ENCODE measurements at places on chromosomes 7 and 10.

- peak; percentile 64 for DNase-seq
These were observed 110.7 kb downstream of the RNF32 start for GRCh38 chr7:156751319-156751718.

DNA sequence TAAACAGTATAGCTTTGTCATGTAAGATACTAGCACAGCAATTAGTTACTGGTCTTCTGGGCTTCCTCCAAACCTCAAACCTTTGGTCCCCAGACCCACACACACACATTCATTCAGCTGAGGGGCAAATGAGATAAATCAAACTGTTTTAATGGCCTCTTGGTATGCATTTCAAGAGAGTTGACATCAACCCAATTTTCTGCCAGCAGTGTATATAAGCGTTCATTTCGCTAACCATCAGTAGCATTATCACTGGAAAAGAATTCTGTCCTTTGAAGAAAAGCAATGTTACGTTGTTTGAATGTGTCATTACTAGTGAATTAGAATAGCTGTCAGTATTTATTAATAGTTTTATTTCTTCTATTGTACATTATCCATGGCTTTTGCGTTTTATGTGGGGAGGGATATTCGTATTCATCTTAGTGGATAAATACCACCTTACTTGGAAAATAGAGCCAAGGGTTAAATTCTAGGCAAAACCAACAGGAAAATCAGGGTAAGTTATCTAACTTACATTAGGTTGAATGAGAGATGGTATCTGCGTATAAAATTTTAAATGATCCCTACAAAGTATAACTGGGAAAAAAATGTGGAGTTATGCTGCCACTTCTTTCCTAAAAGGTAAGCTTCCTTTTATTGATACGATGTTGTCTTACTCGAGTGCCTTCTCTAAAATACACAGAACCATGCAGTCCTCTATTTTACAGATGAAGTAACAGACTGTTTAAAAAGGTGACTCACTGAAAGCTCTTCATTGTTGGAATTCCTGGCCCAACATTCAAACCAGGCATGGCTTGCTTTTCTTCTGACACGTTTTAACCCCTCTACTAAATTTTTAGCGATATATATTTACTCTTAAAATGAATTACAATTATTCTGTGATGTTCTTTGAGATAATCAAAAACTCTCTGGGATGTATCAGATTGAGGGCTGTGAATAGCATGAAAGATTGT, 2.0 kb upstream of the ZMYND11 start:
- DNase-seq, result no peak

GRCh38 chr10:69089638-69090599, 2.0 kb downstream of the SRGN start:
- DNase-seq, result peak; percentile 86

- DNase-seq, result no peak
These were observed 55.0 kb upstream of the DNAAF5 start for GRCh38 chr7:671415-672042.

GRCh38 chr10:68957654-68958053, 1.7 kb downstream of the DDX21 start:
- DNase-seq, result no peak

- DNase-seq, result no peak
These were observed 107.0 kb downstream of the NRP1 start for GRCh38 chr10:33227489-33227888.

DNA sequence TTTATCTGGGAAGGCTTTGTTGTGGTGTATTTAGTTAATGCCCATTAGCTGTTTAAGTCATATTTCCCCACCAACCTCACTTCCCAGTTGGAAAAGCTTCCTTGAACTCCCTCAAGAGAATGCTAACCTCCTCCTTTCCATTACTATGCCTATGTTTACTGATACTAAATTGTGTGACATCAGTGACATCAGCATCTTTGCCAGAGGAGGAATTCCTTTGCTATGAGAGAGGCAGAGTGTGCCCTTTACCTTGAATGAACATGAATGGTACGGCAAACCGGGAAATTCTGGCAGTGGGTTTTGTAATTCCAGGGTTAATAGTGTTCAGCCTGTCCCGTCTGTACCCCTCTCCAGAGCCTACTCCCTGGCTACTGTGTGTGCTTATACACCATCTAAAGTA, 22.1 kb upstream of the GLCCI1 start:
- DNase-seq, result no peak

DNA sequence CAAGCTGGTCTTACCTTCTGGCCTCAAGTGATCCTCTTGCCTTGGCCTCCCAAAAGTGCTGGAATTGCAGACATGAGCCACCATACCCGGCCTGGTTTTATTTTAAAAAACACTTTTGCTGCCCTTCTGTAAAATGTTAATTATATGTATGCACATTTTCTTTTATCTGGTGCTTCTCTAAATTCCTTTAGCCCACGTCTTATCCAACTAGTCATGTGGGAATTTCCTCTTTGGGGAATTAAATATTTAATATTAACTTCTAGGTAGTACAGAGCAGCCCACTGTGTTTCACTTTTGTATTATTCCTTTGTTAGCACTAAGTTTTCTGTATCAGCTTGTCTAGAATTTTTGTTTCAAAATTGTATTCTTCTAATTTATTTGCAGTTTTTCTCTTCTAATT, 181.7 kb upstream of the KAT6B start:
- no peak for DNase-seq

- no peak for DNase-seq
These were observed 16.0 kb downstream of the MYOZ1 start for GRCh38 chr10:73625004-73625883.

GRCh38 chr10:21502348-21502740, 23.1 kb downstream of the SKIDA1 start:
- no peak for DNase-seq

DNA sequence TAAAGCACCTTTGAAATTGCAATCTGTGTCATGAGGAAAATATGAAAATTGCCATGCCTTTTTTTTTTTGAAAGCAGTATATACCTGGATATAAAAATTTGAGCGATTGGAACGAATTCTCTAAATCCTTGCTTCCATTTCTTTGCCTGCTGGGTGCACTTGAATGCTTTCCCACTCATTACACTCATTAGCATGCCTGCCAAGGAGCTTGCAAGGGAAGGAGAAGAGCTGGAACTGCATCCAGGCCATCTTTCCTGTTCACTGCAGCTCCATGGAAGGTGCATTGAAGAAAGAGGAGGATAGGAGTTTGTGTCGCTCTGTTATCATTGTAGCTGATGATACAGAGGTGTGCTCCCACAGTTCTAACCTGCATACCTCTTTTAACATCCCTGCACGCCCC, 102.4 kb upstream of the GJD4 start:
- no peak for DNase-seq

- DNase-seq, result no peak
These were observed 17.0 kb upstream of the ECHDC3 start for GRCh38 chr10:11724938-11725776.

GRCh38 chr10:46523119-46523961, 33.1 kb downstream of the GPRIN2 start:
- DNase-seq, result no peak

DNA sequence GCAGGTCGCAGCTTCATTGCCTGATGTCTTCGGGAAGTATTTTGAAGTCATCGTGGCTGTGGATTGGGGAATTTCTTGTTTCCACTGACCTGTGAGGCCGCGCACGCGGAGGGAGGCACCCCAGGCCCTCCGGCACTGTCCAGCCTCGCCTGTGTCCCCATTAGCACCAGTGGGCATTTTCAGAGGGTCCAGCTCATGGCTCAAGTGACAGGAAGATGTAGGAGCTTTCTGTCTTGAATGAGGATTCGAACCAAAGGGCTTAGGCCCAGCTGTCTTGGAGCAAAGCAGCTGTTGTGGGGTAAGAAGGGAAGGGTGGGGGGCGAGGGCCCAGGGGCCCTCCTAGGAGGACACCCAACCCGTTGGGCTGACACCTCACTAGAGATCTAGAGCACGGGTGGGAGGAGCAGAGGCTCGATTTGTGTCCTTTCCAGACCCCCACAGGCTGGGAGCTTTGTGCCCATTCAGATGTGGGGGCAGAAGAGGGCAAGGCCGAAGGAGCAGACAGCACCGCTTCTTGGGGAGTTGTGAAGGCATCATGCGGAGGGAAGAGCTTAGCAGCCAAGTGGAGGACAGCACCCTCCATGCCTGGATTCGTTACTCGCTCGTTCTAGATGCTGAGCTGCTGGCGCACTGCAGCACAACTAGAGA, 914 bp downstream of the ZNF37A start:
- DNase-seq, result no peak

DNA sequence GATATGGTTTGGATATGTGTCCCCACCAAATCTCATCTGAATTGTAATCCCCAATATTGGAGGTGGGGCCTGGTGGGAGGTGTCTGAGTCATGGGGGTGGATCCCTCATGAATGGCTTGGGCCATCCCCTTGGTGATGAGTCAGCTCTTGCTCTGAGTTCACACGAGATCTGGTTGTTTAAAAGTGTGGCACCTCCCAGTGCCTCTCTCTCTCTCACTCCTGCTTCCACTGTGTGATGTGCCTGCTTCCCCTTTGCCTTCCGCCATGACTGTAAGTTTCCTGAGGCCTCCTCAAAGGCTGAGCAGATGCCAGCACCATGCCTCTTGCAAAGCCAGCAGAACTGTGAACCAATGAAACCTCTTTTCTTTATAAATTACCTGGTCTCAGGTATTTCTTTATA, 4.8 kb upstream of the GCK start:
- DNase-seq, result peak; percentile 68

- DNase-seq, result no peak
These were observed 20.3 kb upstream of the PFKP start for GRCh38 chr10:3046981-3047547.

GRCh38 chr7:73354821-73355220, 26.9 kb downstream of the FKBP6 start:
- DNase-seq, result no peak

GRCh38 chr7:2248984-2249694, 7.1 kb downstream of the NUDT1 start:
- DNase-seq, result peak; percentile 21

- DNase-seq, result no peak
These were observed 11.3 kb upstream of the LAMB1 start for GRCh38 chr7:108014215-108014614.

- no peak for DNase-seq
These were observed 7.7 kb downstream of the GRM8 start for GRCh38 chr7:127245002-127245401.

GRCh38 chr10:114849674-114850073, 28.1 kb downstream of the FHIP2A start:
- DNase-seq, result no peak

GRCh38 chr10:130440971-130441370, 304.8 kb downstream of the GLRX3 start:
- DNase-seq, result no peak

DNA sequence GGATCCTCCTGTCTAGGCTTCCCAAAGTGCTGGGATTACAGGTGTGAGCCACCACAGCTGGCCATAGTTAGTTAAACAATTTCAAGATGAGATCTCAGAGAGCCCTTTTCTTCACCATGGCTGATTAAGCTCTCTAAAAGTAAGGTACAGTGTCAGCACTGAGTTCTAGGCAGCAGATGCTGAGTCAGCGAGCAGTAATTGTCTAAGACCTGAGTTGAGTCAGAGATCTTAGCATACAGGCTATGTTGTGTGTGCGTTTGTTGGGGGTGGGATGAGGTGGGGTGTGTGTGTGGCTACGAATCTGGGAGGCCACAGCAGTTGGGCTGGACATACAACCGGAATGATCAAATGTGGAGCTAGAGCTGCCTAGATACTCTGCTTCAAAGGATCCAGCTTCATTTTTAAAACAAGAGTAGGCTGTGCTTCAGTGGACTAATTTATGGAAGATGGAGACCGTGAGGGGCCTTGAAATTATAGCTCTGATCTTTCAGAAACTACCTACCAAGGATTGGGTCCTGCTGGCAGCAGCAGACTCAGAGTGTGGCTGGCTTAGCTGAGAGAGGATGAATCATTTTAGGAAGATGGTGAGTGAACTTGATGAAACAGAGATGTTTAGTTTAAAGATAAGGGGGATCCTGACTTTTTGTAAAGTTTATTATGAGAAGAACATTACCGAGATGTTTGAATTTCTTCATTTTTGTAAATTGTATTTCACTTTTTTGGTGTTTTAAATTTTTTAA, 17.5 kb upstream of the MTPN start:
- DNase-seq, result peak; percentile 46

DNA sequence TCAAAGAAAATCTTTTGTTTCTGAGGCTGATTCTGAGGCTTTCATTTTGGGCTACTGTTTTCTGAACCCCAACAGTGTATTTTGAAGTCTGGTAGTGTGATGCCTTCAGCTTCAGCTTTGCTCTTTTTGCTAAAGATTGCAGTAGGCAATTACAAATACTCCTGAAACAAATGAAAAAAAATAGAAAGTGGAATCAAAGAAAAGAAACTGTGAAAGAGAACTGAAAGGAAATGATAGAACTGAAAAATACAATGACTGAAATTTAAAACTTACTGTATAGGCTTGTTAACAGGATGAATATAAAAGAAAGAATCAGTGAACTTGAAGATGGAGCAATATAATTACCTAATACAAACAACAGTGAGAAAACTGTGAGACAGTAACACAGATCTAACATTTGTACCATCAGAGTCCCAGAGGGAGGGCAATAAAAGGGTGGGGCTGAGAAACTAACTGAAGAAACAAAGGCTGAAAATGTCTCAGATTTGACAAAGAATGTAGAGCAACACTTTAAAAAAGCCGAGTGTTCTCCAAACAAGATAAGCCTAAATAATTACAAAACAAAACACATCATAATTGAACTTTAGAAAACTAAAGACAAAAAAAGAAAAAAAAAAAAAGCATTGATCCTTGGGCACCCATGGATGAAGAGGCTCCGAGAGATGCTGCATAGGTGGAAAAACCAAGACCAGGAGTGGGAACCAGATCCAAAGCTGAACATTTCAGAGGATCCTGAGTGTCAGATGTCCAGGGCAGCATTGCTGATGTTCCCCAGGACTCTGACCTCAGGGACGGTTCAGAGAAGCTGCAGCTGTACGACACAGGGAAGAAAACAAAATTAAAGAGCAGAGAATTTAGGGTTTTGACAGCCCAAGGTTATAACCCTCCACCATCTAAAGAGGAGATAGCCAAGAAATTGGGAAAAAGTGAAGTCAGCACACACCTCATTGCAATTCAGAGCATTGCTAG, 223.2 kb upstream of the IGFBP3 start:
- DNase-seq, result no peak

DNA sequence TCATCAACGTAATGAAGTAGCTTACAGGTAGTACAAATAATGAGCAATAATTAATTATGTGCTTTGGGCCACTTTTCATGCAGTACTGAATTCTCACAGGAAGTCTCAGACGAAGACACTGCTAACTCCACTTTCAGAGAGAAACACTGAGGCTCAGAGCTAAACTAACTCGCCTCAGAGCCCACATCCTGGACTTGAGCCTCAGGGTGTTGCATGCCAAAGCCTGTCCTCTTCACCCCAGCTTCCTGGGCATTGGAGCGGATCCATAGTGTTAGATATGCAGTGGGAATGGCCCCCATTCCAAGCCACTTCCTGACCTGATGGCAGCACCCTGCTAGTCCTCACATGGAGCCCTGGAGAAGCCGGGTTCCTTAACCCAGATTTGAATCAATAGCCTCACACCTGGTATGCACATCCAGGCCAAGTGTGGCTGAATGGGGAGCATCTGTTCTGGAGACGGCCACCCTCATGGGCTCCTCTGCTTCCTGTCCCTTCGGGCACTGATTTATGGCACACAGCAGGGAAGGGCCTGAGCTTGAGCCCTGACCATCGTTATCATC, 265.1 kb upstream of the ZNF32 start:
- DNase-seq, result no peak

Data from activated T-cell treated with anti-CD3 and anti-CD28 coated beads, Interleukin-2, amount 50 U/mL, for 72 hours (primary cell).